Skin of body (tissue), 3 donors: ENCODE measurements at places on chromosomes 3 and 15. TPM values are rescaled to one million over a fixed set of nuclear protein-coding genes. Genes with fewer than 3 reads are reported as not detected.

Gene TM6SF1
- total RNA-seq, result 4.5 TPM

Gene ERC2
- 2.5 TPM for total RNA-seq

Gene AGTR1
- 39.6 TPM for total RNA-seq

DNA sequence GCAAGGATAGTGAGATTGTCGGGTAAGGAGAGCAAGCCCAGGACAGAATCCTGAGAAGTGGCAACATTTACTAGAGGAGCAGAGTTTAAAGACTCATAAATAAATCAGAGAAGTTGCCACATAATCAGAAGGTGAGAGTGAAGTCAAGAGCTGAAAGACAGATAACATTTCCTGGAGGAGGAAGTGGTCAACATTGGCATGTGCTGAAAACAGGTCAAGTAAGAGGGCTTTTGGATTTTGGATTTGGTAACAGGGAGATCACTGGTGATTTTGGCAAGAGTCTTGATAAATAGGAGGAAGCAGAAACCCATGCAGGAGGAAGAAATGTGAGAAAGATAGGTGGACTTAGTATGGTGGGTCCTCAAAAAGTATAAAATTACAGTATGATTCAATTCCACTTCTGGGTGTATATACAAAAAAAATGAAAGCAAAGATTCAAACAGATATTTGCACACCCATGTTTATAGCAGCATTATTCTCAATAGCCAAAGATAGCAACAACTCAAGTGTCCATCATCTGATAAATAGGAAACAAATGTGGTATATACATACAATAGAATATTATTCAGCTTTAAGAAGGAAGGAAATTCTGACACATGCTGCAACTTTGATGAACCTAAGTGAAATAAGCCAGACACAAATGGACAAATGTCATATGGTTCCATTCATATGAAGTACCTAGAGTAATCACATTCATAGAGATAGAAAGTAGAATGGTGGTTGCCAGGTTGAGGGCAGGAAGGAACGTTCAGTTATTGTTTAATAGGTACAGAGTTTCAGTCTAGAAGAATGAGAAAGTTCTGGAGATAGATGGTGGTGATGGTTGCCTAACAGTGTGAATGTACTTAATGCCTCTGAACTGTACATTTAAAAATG, 27.3 kb upstream of the MBNL1 start:
- DNase-seq, result no peak

DNA sequence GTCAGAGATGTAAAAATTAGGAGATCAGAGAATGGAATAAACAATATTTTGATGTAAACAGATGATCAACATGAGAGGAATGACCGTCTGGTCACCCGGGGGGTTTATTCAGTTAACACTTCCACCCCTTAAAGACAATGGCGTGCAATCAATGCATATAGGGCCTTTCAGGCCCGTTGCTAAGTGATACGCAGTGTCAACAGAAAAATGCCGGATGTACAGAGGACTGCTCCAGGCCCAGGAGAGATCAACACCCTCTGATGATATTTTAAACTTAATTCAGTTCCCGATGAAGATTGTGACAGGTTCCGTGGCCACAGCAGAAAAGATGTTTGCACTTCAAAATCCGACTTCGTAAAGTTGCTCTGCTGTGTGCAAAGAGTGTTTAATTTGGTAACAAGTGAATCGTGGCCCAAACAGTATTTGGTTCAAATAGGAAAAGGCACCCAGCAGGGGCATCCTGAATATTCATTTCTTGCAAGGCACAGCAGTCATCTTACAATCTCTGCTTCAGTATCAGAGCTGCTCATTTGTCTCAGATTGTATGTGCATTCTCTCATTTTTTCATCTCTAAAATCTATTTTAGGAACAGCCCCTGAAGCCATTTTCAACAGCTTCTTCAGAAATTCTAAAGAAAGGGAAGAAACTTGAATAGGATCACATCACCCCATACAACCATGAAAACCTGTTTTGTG, 72.6 kb downstream of the FOXB1 start:
- no peak for DNase-seq

GRCh38 chr3:64741341-64741740, 53.5 kb upstream of the ADAMTS9 start:
- DNase-seq, result no peak

GRCh38 chr3:194548346-194549321, 61.8 kb upstream of the ATP13A3 start:
- DNase-seq, result no peak

DNA sequence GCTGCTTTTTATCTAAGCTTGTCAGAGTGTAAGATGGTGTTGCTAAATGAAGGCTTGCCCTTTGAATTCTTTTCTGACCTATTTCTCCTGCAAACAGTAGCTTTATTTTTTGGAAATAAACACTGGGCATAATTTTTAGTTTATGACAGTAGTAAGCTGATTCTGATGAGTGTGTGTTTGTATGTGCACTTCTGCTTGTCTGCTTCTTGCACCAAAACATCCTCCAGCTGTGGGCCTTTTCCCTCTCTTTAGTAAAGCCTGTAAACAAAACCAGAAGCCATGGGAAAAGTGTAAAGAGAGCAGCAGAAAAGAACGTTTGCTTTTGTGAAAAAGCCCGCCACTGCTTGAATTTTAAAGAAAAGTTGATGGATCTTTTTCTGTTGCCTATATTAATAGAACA, 136.4 kb upstream of the IL12A start:
- no peak for DNase-seq

GRCh38 chr3:49509028-49509561, 39.0 kb downstream of the DAG1 start:
- no peak for DNase-seq

- no peak for DNase-seq
These were observed 85.4 kb upstream of the ABHD2 start for GRCh38 chr15:89002830-89003229.

GRCh38 chr15:70220490-70221096, 122.9 kb upstream of the TLE3 start:
- no peak for DNase-seq

GRCh38 chr3:184982076-184982475, 170.1 kb downstream of the VPS8 start:
- no peak for DNase-seq

GRCh38 chr15:95263751-95264150, 1032.4 kb downstream of the MCTP2 start:
- DNase-seq, result no peak

DNA sequence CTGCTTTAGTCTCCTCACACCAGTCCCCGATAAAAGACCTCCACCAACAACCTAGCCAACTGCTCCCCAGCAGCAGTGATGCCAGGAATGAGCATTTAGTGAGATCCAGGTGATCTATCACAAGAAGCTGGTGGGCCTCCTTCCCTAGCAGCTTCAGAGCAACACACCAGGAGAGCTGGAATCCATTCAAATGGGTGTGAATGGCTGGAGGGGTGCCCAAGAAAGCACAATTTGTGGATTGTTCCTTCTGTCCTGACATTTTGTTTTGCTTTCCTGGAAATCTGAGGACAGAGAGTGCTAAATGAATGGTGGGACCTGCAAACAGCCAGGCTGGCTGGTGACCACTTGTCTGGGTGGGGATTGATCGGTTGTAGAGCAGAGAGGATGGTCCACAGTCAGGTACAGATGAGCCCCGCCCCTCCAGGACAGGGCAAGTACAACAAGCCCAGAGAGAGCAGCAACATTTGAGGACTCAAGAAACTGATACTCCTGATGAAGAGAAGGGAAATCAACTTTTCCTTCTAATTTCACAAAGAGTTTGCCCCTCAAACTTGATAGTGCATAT, 316.8 kb downstream of the VPS13C start:
- DNase-seq, result no peak

GRCh38 chr3:25438791-25439555, 10.9 kb downstream of the RARB start:
- no peak for DNase-seq
